ENCODE measurements at places on chromosomes 16 and 17. TPM values are rescaled to one million over a fixed set of nuclear protein-coding genes. Genes with fewer than 3 reads are reported as not detected.

The SDK2 gene
- total RNA-seq = not detected

- H3K27ac ChIP-seq = no peak overlapping the region
- peaks cover 4% of the 10 kb centered on the region for H3K27me3 ChIP-seq
- H3K4me3 ChIP-seq = peak overlapping the region; percentile 18
- H3K36me3 ChIP-seq = no peaks in the 10 kb centered on the region
- peaks cover 12% of the 10 kb centered on the region for H3K4me1 ChIP-seq
These were observed 12.8 kb upstream of the CES3 start for GRCh38 chr16:66948134-66948836.

DNA sequence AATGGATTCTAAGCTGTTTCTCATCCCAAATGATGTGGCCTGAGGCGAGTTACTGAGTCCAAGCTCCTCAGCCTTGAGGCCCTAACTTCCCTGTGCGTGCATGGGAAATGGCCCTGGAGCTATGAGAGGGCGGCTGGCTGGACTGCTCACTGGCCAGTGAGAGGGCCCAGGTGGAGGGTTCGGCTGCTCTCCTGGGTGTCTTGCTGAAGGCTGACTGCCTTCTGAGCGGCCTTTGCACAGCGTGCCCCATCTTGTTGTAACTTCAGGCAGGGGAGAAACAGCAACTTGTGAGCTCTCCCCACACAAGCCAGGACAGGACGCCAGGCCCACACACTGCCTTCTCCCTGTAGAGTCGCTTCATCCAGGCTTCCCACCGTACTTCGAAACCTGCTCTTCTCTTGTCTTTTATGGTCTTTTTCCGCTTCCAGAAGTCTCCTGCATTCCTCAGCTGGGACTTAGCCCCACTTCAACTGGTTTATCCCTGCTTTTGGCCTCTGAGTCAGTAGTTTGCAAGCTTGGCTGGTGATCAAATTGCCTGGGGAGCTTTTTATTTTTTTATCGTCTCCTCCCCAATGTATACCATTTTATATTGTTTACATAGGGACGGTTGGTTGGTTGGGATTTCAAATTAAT is 13.3 kb downstream of the CDH3 start:
- H3K36me3 ChIP-seq = no peaks in the 10 kb centered on the region
- H3K27me3 ChIP-seq = no peaks in the 10 kb centered on the region
- H3K4me1 ChIP-seq = no peaks in the 10 kb centered on the region

GRCh38 chr17:47223460-47223859 is 14.3 kb downstream of the MYL4 start:
- H3K27ac ChIP-seq = peak overlapping the region; percentile 67
- no peak for DNase-seq
- H3K36me3 ChIP-seq = no peaks in the 10 kb centered on the region
- H3K4me1 ChIP-seq = peaks cover 40% of the 10 kb centered on the region
- no peaks in the 10 kb centered on the region for H3K27me3 ChIP-seq

- no peaks in the 10 kb centered on the region for H3K36me3 ChIP-seq
- no peak overlapping the region for H3K4me3 ChIP-seq
These were observed 62.4 kb upstream of the MARCHF10 start for GRCh38 chr17:62870552-62870971.

GRCh38 chr16:28280881-28281836 is 11.2 kb upstream of the SBK1 start:
- no peak overlapping the region for H3K4me3 ChIP-seq
- no peaks in the 10 kb centered on the region for H3K27me3 ChIP-seq
- H3K27ac ChIP-seq = no peak overlapping the region
- peaks cover 2% of the 10 kb centered on the region for H3K4me1 ChIP-seq
- H3K36me3 ChIP-seq = no peaks in the 10 kb centered on the region
- DNase-seq = no peak

DNA sequence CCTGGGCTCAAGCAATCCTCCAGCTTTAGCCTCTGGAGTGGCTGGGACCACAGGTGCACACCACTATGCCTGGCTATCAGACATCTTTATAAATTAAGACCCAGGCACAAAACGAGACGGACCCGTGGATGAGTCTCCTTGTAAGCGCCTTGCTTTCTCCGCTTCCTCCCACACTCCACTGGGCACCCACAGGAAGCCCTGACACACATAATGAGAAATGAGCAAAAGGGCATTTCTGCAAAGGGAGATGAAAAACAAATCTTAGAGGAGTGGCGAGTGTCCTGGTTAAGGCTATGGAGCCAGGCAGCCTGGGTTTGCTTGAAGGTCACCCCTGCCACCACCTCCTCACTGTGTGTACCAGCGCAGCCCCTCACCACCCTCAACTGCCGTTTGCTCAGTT is 56.3 kb downstream of the XYLT1 start:
- H3K27ac ChIP-seq = no peak overlapping the region
- no peaks in the 10 kb centered on the region for H3K27me3 ChIP-seq
- no peak overlapping the region for H3K4me3 ChIP-seq
- no peaks in the 10 kb centered on the region for H3K36me3 ChIP-seq

The SLC7A6OS gene
- 22.9 TPM for total RNA-seq

DNA sequence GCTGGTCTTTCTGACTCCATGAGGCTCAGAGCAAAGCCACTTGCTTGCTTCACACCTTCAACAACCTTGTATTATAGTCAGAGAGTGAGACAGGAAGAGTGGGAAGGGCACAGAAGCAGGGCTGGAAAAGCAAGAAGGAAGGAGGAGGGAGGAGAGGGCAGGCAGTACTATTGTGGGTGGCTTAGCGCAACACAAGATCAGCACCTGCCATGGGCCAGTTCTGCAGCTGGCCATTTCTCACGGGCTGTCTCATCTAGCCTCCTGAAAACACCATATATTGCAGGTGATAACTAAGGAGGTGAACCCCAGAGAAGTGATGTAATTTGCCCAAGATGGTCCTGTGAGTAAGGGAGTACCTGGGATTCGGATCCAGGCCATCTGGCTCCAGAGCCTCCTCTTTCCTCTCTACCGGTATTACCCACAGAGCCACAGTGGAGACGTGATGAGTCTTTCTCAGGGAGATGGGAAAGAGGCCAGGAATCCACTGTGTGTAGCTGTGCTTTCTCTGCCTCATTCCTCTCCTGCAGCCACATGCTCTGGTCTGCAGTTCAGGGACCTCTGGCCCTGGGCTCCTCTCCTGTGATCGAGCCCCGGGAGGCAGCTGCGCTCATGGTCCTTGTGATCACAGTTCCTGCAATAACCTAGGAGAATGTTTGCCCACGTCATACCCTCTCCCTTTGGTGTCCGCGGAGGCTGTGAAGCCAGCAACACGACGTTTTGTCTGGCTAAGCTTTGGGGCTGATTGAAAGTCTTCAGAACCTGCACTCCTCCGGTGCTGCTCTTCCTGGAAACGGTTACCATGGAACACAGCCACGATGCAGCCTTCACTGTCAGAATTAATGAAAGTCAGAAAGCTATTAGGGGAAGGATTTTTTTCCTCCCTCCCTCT is 178.1 kb upstream of the CCL2 start:
- DNase-seq = no peak
- no peaks in the 10 kb centered on the region for H3K4me1 ChIP-seq
- no peaks in the 10 kb centered on the region for H3K27me3 ChIP-seq
- no peak overlapping the region for H3K27ac ChIP-seq

DNA sequence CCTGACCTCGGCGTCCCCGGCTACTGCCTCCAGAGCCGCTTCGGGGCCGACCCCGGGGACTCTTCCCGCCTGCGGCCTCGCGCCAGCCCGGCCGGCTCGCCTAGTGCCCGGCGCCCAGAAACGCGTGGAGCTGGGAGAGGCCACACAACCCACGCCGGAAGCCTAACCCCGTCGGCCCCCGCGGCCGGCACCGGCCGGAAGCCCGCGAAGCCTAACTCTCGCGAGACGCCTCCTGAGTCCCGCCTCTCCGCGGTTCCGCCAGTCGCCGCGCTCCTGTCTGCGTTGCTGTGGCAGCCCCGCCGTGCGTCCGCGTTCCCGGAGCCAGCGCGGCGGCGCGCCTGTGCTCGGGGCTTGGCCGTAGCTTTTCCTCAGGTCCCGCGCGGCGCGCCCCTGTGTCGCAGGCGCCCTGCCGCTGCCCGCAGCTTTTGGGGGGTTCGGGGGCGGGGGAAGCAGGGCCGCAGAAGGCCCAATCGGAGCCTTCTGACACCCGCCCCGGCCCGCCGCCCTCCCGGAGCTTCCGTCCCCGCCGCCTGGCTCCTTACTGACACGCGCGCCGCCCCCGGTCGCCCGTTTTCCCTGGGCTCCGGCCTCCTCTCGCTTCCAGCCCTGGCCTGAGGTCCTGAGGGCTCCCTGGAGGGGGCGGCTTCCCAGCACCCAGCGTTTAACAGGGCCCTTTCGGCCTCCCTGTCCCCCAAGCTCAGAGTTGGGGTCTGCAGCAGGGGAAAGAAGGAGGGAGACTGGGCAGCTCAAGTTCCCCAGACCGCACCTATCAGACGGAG is 21.7 kb downstream of the NPTX1 start:
- DNase-seq = peak; percentile 94
- H3K4me3 ChIP-seq = peak overlapping the region; percentile 40
- peaks cover 6% of the 10 kb centered on the region for H3K27me3 ChIP-seq
- H3K36me3 ChIP-seq = no peaks in the 10 kb centered on the region
- H3K4me1 ChIP-seq = peaks cover 9% of the 10 kb centered on the region

The FBXL16 gene
- total RNA-seq = 0.22 TPM

The GPRC5B gene
- total RNA-seq = 42.3 TPM

All from endothelial cell of umbilical vein (primary cell).